ENCODE measurements at places on chromosomes 3 and 15. TPM values are rescaled to one million over a fixed set of nuclear protein-coding genes. Genes with fewer than 3 reads are reported as not detected.

Gene MED12L
- total RNA-seq = 4.9 TPM

Gene SKOR1
- 0.21 TPM for total RNA-seq

Gene TGM4
- total RNA-seq = not detected

Gene RABL3
- 24.3 TPM for total RNA-seq

Gene CCDC13
- 0.32 TPM for total RNA-seq

Gene CTDSPL2
- total RNA-seq = 65.9 TPM

Gene RASGRP1
- 110 TPM for total RNA-seq

Gene PCSK6
- total RNA-seq = 3.7 TPM

Gene PIERCE2
- not detected for total RNA-seq

Gene NR1I2
- total RNA-seq = not detected

Gene CD96
- total RNA-seq = 79.1 TPM

Gene LRRC34
- total RNA-seq = 2.9 TPM

Gene NR2E3
- total RNA-seq = not detected

Gene DLL4
- total RNA-seq = 0.36 TPM

Gene DAZL
- total RNA-seq = 0.10 TPM

Gene FBN1
- total RNA-seq = 0.61 TPM

Gene SPSB4
- total RNA-seq = not detected

Gene CTXN2
- not detected for total RNA-seq

Gene SIDT1
- total RNA-seq = 12.2 TPM

Gene CCDC54
- not detected for total RNA-seq

Gene TMEM115
- total RNA-seq = 23.6 TPM

Gene SHC4
- 26.4 TPM for total RNA-seq

Gene WNT7A
- not detected for total RNA-seq

Gene PRR20G
- total RNA-seq = not detected

Gene ACTL6A
- 113 TPM for total RNA-seq

Gene NEIL1
- 5.3 TPM for total RNA-seq

Gene UPK1B
- total RNA-seq = not detected

Gene ZDHHC19
- not detected for total RNA-seq

Gene ECT2
- 39.6 TPM for total RNA-seq

Gene SOX14
- total RNA-seq = not detected

Gene TTLL13
- total RNA-seq = 0.29 TPM

Gene SH3GL3
- total RNA-seq = not detected

Gene CSTA
- total RNA-seq = not detected

Gene MYZAP
- not detected for total RNA-seq

Gene FNDC3B
- total RNA-seq = 31.5 TPM

Gene PLCB2
- total RNA-seq = 88.5 TPM
